Cerebellar nuclear complex (tissue), 1 donor: ENCODE measurements at places on chromosomes 11 and 22.

GRCh38 chr11:112881461-112881860 lies 79.8 kb upstream of the NCAM1 start:
- DNase-seq = peak; percentile 58

GRCh38 chr11:110196241-110196754 lies 100.1 kb downstream of the RDX start:
- DNase-seq = no peak

DNA sequence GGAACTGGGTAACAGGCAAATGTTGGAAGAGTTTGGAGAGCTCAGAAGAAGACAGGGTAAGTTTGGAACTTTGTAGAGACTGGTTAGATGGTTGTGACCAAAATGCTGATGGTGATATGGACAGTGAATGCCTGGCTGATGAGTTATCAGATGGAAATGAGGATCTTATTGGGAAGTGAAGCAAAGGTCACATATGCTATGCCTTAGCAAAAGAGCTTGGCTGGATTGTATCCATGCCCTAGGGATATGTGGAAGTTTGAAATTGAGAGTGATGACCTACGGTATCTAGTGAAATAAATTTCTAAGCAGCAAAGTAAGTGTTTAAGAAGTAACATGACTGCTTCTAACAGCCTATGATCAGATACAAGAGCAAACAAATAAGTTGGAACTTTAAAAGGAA lies 17.8 kb downstream of the BBOX1 start:
- no peak for DNase-seq

DNA sequence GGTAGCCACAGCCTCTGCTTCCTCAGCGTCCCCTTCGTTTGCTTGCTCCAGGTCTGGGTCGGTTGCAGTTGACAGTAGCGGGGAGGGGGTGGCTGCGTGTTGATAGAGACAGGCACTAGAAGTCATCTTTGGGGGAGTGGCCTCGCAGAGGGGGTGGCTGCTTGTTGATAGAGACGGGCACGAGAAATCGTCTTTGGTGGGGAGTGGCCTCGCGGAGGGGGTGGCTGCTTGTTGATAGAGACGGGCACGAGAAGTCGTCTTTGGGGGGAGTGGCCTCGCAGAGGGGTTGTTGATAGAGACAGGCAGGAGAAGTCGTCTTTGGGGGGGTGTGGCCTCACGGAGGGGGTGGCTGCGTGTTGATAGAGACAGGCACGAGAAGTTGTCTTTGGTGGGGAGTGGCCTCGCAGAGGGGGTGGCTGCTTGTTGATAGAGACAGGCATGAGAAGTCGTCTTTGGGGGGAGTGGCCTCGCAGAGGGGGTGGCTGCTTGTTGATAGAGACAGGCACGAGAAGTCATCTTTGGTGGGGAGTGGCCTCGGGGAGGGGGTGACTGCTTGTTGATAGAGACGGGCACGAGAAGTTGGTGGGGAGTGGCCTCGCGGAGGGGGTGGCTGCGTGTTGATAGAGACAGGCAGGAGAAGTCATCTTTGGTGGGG lies 328.3 kb downstream of the TBC1D22A start:
- DNase-seq = no peak

DNA sequence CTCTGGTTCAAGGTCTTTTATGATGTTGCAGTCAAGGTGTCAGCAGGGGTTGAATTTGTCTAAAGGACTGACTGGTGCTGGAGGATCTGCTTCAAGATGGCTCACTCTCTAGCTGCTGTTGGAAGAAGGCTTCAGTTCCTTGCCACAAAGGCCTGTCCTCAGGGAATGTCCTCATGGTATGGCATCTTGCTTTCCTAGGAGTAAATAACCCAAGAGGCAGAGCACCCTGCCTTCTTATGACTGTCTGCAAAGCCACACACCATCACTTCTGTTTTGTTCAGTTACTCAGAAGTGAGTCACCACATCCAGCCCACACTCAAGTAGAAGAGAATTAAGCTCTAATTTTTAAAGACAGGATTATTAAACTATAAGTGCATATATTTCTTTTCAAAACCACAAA lies 45.2 kb downstream of the PLAAT5 start:
- no peak for DNase-seq

DNA sequence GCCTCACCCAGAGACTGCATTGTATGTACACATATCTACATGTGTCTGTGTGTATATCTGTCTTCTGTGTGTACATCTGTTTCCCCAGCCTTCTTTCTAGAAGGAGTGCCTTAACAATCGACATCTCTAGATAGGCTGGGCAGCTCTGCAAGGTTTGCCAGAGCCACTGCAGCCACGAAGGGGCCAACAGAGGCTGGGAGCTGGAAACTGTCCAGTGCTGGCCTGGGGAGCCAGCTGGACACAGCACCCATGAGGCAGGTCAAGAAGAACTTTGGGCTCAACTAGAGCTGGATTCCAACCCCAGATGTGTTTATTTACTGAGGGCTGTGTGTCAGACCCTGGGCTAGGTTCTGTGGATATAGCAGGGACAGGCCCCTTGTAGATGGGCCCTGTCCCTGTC lies 3.3 kb downstream of the SGSM1 start:
- no peak for DNase-seq

GRCh38 chr11:120811731-120812130 lies 212.2 kb upstream of the TBCEL start:
- DNase-seq = no peak
